ENCODE measurements at places on chromosomes 1 and 21.
A peak's percentile ranks its signal among the peaks of the same experiment; 100 is the strongest.

DNA sequence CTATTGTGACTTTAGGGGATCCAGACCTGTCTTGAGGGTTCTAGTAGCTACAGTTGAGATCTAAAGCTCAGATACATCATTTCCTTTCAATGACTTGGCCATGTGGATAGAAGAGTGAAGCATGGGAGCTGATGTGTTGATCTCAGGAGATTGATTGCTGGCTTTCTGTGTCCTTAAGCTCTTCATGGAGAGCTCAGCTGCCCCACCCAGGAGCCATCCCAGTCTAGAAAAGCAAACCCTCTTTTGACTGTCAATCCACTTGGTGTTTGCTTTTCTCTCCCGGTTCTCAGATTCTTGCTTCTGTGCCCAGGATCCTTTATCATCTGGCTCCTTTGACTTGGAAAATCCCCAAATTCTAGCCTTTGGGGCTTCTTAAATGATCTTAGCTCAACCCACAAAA, 87.2 kb downstream of the ATP1A1 start:
- no peak for DNase-seq

- no peak for DNase-seq
These were observed 64.1 kb downstream of the ACTL8 start for GRCh38 chr1:17819129-17819802.

GRCh38 chr21:36698385-36698980, 432 bp upstream of the SIM2 start:
- no peak for DNase-seq

GRCh38 chr1:76314730-76315129, 240.2 kb downstream of the ST6GALNAC3 start:
- DNase-seq = no peak

- DNase-seq = no peak
These were observed 57.9 kb downstream of the FGGY start for GRCh38 chr1:59354709-59355337.

DNA sequence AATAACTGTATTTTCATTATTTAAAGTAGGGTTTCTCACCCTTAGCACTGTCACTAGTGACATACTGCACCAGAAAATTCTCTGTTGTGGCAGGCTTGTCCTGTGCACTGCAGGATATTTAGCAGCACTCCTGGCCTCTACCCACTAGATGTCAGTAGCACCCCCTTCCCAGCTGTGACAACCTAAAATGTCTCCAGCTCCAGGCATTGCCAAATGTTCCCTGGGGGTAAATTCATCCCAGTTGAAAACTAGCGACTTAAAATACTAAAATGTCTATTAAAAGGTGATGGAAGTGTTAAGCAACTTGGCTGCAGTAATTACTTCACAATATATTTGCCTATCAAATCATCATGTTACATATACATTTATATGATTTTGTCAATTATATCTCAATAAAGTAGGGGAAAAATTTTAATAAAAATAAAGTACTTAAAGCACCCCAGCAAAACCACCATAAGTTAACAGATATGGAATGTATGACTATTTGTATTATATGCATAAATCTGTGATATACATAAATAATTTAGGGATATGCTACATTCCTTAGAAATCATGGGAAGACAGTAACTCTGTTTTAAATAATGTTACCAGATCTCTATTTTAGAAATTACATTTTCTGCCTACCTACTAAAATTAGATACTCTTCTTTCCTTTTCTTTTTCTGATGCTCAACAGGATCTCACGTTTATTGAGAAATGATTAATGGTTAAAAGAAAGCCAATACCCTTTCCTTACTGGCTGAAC, 74.6 kb downstream of the ARID4B start:
- peak; percentile 72 for DNase-seq

GRCh38 chr21:41508415-41509144, 622 bp upstream of the TMPRSS2 start:
- DNase-seq = no peak

DNA sequence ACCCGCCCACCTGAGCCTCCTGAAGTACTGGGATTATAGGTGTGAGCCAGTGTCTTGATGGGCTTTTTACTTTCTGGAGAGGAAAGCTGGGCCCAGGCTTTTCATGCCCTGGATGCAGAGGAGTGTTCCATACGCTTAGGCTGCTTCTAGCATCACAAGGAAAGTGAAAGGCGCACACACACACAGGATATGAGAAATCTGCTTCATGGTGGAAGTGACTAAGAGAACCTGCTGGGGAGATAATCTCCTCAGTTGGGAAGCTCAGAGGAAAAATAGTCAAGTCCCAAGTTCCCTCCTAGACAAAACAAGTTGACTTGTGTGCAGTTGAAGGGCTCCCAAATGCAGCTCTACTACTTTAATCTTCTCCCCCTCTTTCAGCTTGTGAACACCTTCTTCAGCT, 2.2 kb downstream of the NUDC start:
- no peak for DNase-seq

DNA sequence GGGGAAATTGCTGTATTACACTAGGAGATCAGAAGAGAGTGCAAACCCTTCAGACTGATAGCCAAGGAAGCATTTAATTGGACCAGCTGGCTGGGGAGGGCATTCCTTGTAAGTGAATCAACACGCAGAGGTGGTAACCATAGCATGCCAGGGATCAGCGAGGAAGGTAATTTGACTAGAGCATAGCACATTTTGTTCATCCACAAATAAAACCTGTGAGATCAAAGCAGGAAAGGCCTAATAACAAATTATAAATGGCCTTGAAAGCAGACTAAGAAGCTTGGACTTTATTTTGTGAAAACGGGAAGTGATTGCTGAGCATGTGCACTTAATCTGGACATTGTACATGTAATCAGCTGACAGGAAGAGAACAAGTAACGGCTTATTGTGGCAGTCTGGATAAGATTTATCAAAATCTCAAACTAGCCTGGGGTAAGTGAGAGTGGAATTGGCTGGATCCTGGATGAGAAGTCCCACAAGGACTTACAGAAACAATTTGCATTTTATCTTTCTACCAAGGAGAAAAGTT, 11.7 kb upstream of the CD55 start:
- DNase-seq = no peak

- no peak for DNase-seq
These were observed 1.7 kb downstream of the ANP32E start for GRCh38 chr1:150234309-150234565.

- DNase-seq = no peak
These were observed 10.6 kb downstream of the CNR2 start for GRCh38 chr1:23902321-23903278.

All from activated CD8-positive, alpha-beta memory T cell treated with anti-CD3 and anti-CD28 coated beads, Interleukin-2, amount 10 ng/mL, durations not matched to agents 7 days and 5 days (primary cell).